ENCODE measurements at places on chromosomes 11 and 22. TPM values are rescaled to one million over a fixed set of nuclear protein-coding genes. Genes with fewer than 3 reads are reported as not detected.

PVALB gene
- not detected for total RNA-seq

CDC42EP2 gene
- 13.8 TPM for total RNA-seq

FOLR2 gene
- total RNA-seq: not detected

SHANK2 gene
- 10.5 TPM for total RNA-seq

PKDREJ gene
- not detected for total RNA-seq

Data from A549 treated with CpdA at 1 μM for 4 hours (cell line).